Smooth muscle cell of the coronary artery (primary cell): ENCODE measurements at places on chromosomes 4 and X. TPM values are rescaled to one million over a fixed set of nuclear protein-coding genes. Genes with fewer than 3 reads are reported as not detected.

Gene DCAF8L2
- total RNA-seq = 0.08 TPM in 1 of 2 replicates, not detected in the other

Gene BTK
- 0.53 TPM in 1 of 2 replicates, not detected in the other for total RNA-seq

Gene PFKFB1
- 0.08 TPM in 1 of 2 replicates, not detected in the other for total RNA-seq

Gene RFC1
- total RNA-seq = 41.1 and 41.9 TPM in 2 replicates

Gene CCDC160
- total RNA-seq = not detected in 2 replicates

Gene DAPP1
- total RNA-seq = 0.59 TPM in 1 of 2 replicates, not detected in the other

Gene PCDH11X
- not detected in 2 replicates for total RNA-seq
